ENCODE measurements at places on chromosomes 2 and 18. TPM values are rescaled to one million over a fixed set of nuclear protein-coding genes. Genes with fewer than 3 reads are reported as not detected.
A peak's percentile ranks its signal among the peaks of the same experiment; 100 is the strongest.

GRCh38 chr2:85475799-85476490 is 57.4 kb downstream of the SH2D6 start:
- no peaks in the 10 kb centered on the region for H3K4me1 ChIP-seq
- H3K27ac ChIP-seq, result no peak overlapping the region
- no peak overlapping the region for H3K4me3 ChIP-seq
- no peaks in the 10 kb centered on the region for H3K36me3 ChIP-seq
- no peaks in the 10 kb centered on the region for H3K27me3 ChIP-seq

GRCh38 chr18:3015851-3016250 is 2.9 kb upstream of the LPIN2 start:
- H3K4me3 ChIP-seq, result no peak overlapping the region
- no peak for DNase-seq
- H3K27me3 ChIP-seq, result no peaks in the 10 kb centered on the region
- peaks cover 12% of the 10 kb centered on the region for H3K4me1 ChIP-seq
- no peak overlapping the region for H3K27ac ChIP-seq

DNA sequence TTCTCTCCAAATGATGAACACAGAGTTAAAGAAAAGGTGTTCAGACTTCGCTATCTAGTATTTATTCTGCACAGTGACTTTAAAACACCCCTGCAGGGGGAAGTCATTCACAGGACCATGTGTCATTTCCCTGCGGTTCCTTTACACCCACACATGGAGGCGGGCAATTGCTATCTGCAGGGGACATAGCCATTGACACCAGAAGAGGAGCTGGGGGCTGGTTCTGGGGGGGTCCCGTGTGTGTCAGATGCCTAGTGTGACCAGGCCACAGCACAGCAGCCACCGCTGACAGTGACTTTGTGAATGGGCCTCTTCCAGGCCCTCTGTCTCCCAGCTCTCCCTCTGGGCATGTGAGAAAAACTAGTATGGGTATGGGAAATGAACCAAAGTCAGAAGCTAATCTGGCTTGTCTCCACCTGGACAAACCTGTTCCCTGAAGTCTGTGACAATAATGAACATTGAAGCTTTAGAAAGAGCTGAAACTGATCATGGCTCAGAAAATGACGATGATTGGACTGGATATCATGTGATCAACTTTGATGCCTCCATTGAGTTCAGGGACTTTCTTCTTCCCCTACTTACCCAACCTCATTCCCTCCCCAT is 7.5 kb upstream of the GBX2 start:
- H3K4me1 ChIP-seq, result peaks cover 5% of the 10 kb centered on the region
- no peak overlapping the region for H3K4me3 ChIP-seq
- no peak for DNase-seq
- no peaks in the 10 kb centered on the region for H3K36me3 ChIP-seq
- no peaks in the 10 kb centered on the region for H3K27me3 ChIP-seq

DNA sequence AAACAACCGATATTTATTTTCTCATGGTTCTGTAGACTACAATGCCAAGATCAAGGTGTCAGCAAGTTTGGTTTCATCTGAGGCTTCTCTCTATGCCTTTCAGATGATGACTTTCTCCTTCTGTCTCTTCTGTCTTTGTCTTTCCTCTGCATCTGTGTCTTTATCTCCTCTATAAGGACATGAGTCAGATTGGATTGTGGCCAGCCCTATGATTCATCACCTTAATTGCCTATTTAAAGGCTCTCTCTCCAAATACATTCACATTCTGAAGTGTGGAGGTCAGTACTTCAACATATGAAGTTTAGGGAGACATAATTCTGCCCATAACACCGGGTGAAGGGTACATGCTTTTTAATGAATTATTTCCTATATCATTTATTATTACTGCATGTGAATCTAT is 71.2 kb upstream of the CNTNAP5 start:
- no peaks in the 10 kb centered on the region for H3K27me3 ChIP-seq
- H3K36me3 ChIP-seq, result no peaks in the 10 kb centered on the region
- no peak overlapping the region for H3K27ac ChIP-seq
- H3K4me1 ChIP-seq, result no peaks in the 10 kb centered on the region
- H3K4me3 ChIP-seq, result no peak overlapping the region

DNA sequence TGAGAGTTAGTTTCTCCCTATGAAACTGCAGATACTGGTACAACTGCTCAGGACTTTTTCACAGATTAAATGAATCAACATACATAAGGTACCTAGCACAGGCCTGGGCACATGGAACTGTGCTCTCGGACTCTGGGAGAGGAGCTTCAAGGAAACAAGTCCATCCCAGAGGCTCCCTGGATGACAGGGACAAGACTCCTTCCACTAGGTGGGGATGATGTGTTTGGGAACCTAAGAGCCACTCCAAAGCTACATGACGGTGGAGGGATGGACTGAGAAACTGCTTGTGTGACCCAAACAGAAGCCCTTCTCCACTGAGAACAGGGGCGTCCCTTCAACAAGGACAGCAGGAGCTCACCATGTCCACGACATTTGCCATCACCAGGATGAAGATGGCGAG is 37.1 kb downstream of the CENPO start:
- H3K4me3 ChIP-seq, result no peak overlapping the region
- no peaks in the 10 kb centered on the region for H3K27me3 ChIP-seq
- H3K36me3 ChIP-seq, result no peaks in the 10 kb centered on the region
- DNase-seq, result no peak
- peaks cover 5% of the 10 kb centered on the region for H3K4me1 ChIP-seq
- H3K27ac ChIP-seq, result no peak overlapping the region

- H3K4me3 ChIP-seq, result no peak overlapping the region
- DNase-seq, result no peak
- no peak overlapping the region for H3K27ac ChIP-seq
- no peaks in the 10 kb centered on the region for H3K27me3 ChIP-seq
- H3K36me3 ChIP-seq, result no peaks in the 10 kb centered on the region
Observed at GRCh38 chr2:20138696-20139095, 86.2 kb downstream of the SDC1 start.

DNA sequence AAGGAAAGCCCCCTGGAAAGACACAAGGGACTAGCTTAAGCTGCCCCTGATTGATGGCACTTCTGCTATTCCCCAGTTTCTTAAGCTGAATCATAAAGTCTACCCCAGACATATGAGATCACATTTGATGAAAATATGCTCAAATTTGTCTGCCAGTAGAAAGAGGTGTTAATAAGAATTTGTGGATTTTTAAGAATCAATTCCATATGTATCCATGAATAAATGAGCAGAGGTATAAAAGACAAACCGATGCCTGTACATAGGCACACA is 119.9 kb downstream of the CCBE1 start:
- DNase-seq, result no peak
- H3K4me3 ChIP-seq, result no peak overlapping the region
- H3K36me3 ChIP-seq, result no peaks in the 10 kb centered on the region
- H3K27ac ChIP-seq, result no peak overlapping the region
- no peaks in the 10 kb centered on the region for H3K4me1 ChIP-seq
- no peaks in the 10 kb centered on the region for H3K27me3 ChIP-seq

GRCh38 chr18:77140439-77141109 is 8.0 kb upstream of the MBP start:
- peaks cover 9% of the 10 kb centered on the region for H3K4me1 ChIP-seq
- no peaks in the 10 kb centered on the region for H3K27me3 ChIP-seq
- DNase-seq, result no peak
- no peak overlapping the region for H3K27ac ChIP-seq

- no peaks in the 10 kb centered on the region for H3K27me3 ChIP-seq
- H3K27ac ChIP-seq, result no peak overlapping the region
- no peaks in the 10 kb centered on the region for H3K36me3 ChIP-seq
- DNase-seq, result no peak
- H3K4me3 ChIP-seq, result no peak overlapping the region
Observed at GRCh38 chr2:38170733-38171132, 94.8 kb upstream of the CYP1B1 start.

- H3K36me3 ChIP-seq, result no peaks in the 10 kb centered on the region
- no peak overlapping the region for H3K4me3 ChIP-seq
- DNase-seq, result no peak
Observed at GRCh38 chr2:72738096-72738495, 87.7 kb downstream of the EXOC6B start.

DNA sequence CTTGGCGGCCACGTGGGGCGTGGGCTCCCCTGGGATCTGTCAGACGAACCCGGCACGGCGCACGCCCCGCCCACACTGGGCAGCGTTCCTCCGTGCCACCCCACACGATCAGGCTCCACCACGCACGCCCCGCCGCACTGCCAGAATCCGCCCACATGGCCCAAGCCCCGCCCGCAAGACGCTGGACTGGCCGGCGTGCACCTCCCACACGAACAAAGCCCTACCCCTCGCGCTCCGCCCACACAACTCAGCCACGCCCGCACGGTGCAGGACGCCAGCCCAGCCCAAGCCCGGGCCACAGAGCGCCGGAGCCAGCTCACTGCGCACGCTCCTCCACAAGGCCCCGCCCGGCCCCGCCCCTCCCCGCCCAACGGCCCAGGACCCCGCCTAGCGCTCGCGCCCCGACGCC is 555 bp downstream of the TMEM18 start:
- H3K4me1 ChIP-seq, result peaks cover 19% of the 10 kb centered on the region
- no peak overlapping the region for H3K27ac ChIP-seq
- peak; percentile 99 for DNase-seq
- H3K27me3 ChIP-seq, result no peaks in the 10 kb centered on the region

Gene POTEC
- total RNA-seq, result 31.5 TPM

Gene ARID5A
- 31.7 TPM for total RNA-seq

Gene PIEZO2
- total RNA-seq, result 2.3 TPM

Gene IL18RAP
- 2.4 TPM for total RNA-seq

Gene PMAIP1
- total RNA-seq, result 6.0 TPM

Gene DCDC2C
- total RNA-seq, result 12.1 TPM

Gene AGPS
- 55.7 TPM for total RNA-seq

Gene OR6B2
- not detected for total RNA-seq

Measured in testis (tissue), 5 donors.